ENCODE measurements at places on chromosomes 16 and 17. TPM values are rescaled to one million over a fixed set of nuclear protein-coding genes. Genes with fewer than 3 reads are reported as not detected.

GPR179 gene
- under 0.01 TPM for total RNA-seq

DNASE1L2 gene
- 0.64 TPM for total RNA-seq

HSPB9 gene
- not detected for total RNA-seq

- no peak for DNase-seq
These were observed 68.1 kb upstream of the GRIN2A start for GRCh38 chr16:10250137-10250828.

GRCh38 chr16:84663433-84664101 is 15.3 kb downstream of the KLHL36 start:
- no peak for DNase-seq

DNA sequence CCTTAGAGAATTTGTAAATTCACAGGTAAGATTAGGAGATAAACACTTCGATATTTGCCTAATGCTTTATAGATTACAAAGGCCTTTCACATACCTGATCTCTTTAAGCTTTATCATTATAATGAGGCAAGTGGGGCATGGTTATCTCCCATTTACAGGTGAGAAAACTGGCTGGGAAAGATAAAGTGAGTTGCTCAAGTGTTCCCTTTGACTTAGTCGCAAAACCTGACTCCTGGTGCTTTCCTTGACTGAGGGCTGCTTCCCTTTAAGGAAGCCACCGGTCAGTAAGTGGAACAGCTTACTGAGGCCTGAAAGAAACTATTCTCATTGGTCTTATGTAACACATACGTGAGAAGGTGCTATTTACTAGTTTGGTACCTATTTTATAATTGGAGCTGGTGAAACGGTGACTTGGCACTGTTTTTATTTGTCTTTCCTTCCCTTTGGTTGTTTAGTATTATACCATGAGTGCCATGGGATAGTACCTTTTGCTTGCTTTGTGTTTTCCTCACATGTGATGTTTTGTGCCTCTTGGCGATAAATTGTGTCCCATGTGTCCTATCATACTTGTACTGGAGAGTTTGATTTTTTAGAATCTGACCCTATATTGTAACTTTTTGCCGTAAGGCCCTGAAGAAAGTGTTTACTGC is 57.2 kb downstream of the NUP88 start:
- no peak for DNase-seq

DNA sequence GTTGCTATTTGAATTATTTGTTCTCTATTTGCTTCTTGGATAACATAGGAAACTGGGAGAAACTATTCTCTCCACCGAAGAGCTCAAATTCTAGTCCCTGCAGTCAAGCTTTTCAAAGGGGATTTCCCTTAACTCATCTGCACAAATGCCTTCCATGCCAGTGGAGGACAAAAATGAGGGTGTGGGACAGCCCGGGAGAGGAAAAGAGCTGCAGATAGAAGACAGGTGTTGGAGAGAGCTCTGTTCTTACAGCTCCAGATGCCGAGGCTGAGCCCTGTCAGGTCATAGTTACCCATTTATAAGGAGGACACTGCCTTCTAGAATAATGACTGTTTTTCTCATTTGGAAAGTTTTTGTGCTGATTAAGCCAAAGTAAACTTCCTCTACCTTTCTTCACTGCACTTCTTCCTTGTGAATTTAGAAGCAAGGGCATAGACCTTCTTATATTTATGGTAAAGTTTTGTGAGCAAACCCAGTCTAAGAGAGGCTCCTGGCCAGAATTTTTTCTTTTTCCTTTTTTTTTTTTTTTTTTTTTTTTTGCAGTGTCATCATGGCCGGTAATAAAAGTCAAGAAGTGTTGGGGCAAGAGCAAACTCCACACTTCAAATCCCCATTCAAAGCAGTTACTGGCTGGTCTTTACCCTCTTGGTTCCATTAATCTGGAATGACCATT is 177.2 kb downstream of the ABCC12 start:
- no peak for DNase-seq

GRCh38 chr17:72113751-72114150 is 7.1 kb upstream of the SOX9 start:
- no peak for DNase-seq

- no peak for DNase-seq
These were observed 38.9 kb downstream of the KCNJ2 start for GRCh38 chr17:70208080-70208794.

- DNase-seq: no peak
These were observed 16.0 kb upstream of the SMIM5 start for GRCh38 chr17:75617218-75617617.

GRCh38 chr17:44349553-44350070 is 4.5 kb downstream of the GRN start:
- no peak for DNase-seq

DNA sequence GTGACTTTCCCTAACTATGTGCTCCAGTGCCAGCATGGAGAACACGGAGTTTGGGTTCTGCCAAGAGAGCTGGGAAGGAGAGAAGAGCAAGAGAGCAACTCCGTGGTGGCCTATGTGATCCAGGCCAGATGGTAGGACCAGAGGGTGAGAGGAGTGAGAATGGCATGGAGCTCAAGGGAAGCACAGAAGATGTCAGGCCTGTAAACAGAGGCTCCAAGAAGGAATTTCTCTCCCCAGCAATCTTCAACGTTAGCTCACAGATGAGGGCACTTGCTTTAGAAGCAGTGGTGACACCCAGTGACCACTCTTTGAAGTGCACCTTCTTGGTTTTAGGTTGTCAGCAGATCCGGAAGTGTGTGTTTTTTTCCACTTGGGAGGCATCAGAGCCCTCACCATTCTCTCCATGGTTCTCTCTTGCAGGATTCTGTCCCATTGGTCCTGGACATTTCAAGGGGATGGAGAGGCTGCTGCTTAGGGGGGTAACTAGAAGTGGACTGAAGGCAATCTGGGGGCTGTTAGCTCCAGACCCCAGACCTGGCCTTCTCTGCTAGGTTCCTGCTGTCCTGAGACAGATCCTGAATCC is 18.1 kb upstream of the TMEM98 start:
- DNase-seq: peak; percentile 89

- no peak for DNase-seq
These were observed 10.0 kb downstream of the HAGH start for GRCh38 chr16:1816396-1817275.

DNA sequence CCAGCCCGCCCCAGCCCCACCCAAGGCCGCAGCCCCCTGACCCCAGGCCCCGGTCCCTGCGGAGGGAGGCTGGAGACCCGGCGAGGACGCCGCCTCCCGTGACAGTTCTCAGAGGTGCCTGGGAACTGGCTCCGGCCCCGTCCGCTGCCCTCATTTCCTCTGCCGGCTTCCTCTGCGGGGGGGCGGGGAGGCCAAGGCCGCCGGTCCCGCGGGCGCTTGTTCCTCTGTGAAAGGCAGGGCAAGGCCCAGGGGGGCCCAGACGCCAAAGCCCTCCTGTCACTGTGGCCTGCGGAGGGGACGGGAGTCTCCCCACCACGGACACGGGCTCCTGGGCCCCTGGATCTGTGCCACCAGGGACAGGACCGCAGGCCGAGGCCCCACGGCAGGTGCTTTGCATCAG is 5.0 kb upstream of the PVALEF start:
- DNase-seq: no peak

- peak; percentile 45 for DNase-seq
These were observed 1.3 kb downstream of the TUBB3 start for GRCh38 chr16:89924297-89924924.
